Activated naive CD4-positive, alpha-beta T cell treated with anti-CD3 and anti-CD28 coated beads, Interleukin-2, amount 50 U/mL, for 16 hours (primary cell): ENCODE measurements at places on chromosomes 3 and 15.

- no peak for DNase-seq
Observed at GRCh38 chr3:135495891-135496290, 469.6 kb upstream of the PPP2R3A start.

DNA sequence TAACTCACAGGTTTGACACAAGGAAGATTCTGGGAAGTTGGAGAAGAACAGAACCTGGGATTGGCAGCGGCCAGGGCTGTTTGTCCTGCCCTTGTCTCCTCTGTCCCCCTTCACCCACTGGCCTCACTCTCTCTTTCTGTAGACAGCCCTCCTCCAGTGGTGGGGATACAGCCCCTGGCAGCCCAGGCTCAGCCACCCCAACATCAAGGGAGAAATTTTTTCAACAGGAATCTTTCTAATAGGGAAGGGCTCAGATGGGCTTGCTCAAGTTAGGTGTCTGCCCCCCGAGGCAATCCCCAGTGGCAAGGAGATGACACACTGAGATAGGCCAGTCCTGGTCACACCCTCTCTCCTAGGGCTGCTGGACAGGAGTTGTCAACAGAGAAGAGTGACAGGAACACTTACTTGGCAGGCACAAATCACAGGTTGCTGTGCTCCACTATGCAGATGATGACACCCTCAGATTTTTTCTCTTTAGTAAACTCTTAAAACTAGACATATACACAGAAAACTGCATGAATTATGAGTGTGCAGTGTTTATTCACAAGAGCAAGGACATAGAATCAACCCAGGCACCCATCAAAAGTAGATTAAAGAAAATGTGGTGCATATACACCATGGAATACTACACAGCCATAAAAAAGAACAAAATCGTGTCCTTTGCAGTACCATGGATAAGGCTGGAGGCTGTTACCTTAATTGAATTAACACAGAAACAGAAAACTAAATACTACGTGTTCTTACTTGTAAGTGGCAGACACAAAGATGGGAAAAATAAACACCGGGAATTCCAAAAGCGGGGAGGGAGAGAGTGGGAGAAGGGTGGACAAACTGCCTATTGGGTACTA, 36.3 kb downstream of the PLA2G4D start:
- no peak for DNase-seq

DNA sequence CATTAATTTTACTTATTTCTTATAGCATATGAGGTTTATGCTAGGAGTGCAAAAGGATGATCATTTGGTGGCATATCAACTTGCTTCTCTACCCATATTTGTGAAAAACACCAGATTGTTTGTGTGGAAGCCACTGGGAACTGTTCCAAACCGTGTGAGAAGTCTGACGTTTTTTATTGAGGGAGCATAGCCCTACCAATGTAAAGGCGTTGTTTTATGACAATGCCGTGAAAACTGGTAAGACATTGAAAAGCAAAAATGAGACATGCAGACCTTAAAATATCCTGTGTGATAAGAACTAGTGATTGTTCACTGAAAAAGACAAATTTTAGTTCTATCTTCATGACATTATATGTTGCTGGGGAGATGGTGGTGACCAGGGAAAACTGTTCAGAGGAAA, 87.8 kb downstream of the CHL1 start:
- DNase-seq = no peak

DNA sequence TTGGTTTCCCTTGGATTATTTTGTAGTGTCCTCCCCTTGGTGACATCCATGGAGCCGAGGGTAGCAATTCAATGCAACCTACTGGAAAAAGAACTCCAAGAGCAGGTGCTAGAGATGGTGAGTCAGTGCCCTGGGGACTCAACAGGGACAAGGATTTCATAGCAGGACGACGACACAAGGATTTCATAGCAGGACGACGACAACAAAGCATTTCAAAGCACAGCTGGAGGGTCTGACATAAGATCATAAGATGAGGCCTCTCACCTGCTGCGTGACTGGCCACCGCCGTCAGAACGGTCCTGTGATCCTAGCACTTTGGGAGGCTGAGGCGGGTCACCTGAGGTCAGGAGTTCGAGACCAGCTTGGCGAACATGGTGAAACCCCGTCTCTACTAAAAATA, 22.5 kb downstream of the NRROS start:
- no peak for DNase-seq

- no peak for DNase-seq
Observed at GRCh38 chr3:126039870-126040269, 44.1 kb downstream of the SLC41A3 start.

GRCh38 chr3:160170409-160171370, 54.5 kb upstream of the C3orf80 start:
- DNase-seq = no peak
